ENCODE measurements at places on chromosomes 5 and 9.
A peak's percentile ranks its signal among the peaks of the same experiment; 100 is the strongest.

DNA sequence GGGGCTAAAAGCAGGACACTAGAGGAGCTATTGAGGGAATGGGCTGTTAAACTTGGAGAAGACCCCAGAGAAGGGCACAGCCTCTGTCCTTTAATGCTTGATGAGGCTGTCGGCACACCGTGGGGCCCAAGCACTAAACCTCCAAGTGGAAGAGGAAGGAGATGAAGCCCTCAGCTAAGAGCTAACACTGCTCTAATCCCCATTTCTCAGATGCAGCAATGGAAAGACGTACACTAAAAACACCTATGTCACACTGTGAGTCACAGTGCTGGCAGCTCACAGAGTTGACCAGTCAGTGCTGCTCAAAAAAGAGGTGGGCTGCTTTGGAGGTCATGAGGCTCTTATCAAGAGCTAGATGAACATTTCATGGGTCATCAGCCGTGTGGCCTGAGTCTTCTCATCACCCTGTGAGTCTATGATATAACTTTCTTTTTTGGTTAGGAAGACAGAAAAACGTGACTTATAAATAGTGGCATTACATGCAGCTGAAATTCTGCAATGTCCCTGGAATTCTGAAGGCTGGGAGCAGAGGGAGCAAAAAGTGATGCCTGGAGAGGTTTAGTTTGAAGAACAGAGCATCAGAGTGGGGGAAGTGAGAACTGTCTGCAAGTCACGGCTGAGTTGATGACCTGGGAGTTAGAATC lies 21.5 kb downstream of the TNFSF8 start:
- no peak for DNase-seq

- DNase-seq = no peak
Observed at GRCh38 chr9:127971357-127972235, 9.2 kb downstream of the EEIG1 start.

GRCh38 chr5:150544611-150545219 lies 36.8 kb downstream of the NDST1 start:
- peak; percentile 78 for DNase-seq

DNA sequence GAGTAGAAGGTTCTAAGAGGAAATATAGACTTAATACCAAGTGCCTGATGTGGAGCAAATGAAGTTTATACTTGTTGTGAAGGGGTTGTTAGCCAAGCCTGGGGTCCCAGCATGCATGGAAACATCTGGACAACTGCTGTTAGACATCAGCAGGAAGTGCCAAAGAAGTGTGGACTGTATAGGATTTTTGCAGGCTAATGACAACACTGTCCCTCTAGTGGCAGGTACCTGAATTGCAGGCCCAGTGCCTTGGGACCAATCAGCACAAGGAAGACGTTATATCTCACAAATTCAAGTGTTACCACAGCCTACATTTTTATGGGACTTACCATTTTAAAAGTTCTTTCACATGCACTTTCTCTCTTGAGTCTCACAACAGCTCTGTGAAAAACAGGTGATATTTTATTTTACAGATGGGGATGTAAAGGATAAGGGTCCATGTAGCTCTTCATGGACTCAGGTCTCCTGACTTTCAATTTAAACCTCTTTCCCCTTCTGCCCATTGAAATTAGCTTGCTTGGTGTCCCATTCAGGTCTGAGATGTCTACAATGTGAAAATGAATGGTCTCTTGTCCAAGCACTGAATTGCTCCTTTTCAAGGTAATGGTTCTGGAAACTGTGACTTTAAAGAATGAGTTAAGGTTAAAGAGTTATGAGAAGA lies 89.0 kb upstream of the MAP1B start:
- DNase-seq = peak; percentile 59

DNA sequence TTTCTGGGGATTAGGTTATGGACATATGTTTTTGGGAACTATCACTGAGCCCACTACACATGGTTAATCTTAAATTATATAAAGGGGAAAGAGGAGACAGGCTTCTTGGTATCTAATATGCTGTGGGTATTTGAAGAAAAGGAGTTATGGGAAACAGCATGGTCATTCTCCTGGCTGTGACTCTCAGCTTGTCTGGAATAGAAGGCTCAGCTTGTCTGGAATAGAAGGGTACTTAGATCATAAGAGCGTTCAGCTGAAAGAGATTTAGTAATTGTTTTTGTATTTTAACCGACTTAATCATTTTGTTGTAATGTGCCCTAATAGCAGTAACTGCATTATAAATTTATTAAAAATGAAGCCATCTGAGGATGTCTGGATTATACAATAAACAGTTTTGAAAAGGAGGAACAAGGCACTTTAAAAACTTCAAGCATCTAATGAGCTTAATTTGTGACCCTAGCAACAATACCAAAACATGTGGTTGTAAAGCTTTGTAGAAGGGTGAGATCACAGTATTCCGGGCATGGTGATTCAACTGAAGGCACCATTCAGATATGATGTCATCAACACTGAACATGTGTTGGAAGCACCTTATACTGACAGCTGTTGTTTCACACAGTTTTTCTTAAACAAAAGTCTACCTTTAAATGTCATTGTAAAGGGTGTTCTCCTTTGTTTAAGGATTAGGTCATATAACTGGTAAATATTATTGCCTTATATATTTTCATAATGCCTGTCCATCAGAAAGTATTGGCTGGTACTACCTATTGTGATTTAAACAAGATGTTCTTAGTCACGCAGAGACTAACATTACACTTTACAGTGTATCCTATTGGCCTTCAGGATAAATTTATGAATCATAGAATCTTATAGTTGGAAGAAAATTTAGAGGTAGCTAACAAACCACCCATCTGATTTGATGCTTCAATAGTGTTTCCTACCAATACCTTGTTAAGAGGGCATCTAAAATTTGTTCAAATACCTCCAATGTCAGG lies 2174.1 kb upstream of the WWC1 start:
- DNase-seq = no peak

DNA sequence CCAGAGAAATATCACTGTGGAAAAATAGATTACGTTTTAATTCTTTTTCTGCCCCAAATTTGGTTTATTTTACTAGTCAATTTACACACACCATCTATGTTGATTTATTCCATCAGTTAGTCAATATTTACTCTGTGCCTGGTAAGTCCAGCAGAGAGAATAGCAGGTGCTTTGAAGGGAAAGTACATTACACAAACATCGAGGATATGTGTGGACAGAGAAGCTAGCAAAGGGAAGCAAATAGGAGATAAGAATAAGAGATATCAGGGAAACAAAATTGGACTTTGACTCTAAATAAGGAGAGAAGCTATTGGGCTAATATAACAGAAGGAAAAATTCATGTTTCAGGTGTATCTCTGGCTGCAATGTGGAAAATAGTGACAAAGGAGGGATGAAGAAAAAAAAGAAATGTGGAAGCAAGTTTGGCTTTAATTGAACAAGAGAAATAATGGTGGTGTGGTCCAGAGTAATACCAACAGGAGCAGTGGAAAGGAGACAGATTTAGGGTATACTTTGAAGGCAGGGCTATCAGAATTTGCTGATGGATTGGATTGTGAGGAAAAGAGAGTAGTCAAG lies 587.7 kb upstream of the CDH6 start:
- DNase-seq = no peak

- DNase-seq = no peak
Observed at GRCh38 chr9:127979333-127980059, 1.3 kb downstream of the EEIG1 start.

GRCh38 chr5:7759257-7759871 lies 91.6 kb downstream of the CFAP90 start:
- DNase-seq = no peak

- no peak for DNase-seq
Observed at GRCh38 chr9:131851414-131851813, 111.5 kb upstream of the RAPGEF1 start.

DNA sequence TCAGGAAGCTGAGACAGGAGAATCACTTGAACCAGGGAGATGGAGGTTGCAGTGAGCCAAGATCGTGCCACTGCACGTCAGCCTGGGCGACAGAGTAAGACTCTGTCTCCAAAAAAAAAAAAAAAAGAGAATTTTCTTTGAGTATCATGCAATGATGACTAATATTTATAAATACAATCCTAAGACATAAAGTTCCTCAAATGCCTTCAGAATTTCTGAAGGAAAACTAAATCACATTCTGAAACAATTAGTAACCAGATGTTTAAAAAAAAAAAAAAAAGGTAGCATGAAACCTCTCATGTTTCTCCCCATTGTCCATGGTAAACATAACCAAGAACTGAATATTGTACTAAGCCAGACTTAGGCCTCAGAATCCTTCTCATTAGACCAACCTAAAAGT lies 23.1 kb downstream of the MLLT3 start:
- no peak for DNase-seq

DNA sequence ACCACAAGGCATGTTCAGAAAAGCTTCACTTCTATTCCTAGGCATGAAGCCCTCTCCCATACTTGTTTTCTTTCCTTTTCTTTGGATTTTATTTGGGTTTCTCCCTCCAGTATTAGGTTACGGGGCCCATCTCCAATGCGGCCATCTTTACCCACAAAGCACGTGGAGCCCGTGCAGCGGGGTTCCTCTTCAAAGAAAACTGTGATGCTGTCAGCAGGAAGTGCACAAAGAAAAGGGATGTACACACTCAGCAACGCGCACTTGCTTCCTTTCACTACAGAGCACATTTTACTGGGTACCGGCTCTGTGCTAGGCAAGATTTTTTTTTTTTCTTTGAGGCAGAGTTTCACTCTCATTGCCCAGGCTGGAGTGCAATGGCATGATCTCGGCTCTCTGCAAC lies 106.6 kb downstream of the COL23A1 start:
- DNase-seq = no peak

- DNase-seq = no peak
Observed at GRCh38 chr5:2756211-2757152, 5.0 kb upstream of the IRX2 start.

- no peak for DNase-seq
Observed at GRCh38 chr5:135141303-135142268, 107.6 kb upstream of the PITX1 start.

DNA sequence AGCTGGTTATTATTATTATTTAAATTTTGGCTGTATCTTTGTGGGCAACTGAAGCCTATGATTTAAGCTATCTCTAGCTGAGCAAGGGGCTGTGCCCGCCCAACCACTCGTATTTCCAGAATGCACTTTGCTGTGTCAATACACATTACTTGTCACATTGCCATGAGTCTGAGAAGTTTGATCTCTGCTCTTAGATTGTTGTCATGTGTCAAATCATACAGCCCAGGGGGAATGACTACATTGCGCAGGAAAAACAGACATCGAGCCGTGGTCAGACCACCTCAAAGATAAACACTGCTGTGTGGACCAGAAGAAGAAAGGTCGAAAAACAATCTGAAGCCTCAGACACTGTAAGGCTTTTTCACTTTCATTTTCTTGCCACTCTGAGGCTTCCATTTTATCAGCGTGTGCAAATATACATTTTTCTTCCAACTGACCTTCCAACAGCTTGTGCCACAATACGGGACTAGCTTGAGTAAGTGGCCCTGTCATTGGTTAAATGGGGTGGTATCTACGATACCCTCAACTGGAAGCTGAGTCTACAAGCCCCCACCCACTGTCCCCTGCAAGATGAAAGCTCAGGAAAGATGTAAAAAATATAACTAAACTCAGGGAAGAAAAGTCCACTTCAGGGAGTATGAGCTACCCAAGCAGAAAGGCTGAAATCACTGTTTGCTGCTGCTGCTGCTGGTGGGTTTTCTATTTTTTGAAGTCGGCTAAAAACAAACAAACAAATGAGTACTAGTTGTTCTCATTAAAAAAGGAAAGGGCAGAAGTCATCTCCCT lies 603.0 kb downstream of the BNC2 start:
- DNase-seq = no peak

DNA sequence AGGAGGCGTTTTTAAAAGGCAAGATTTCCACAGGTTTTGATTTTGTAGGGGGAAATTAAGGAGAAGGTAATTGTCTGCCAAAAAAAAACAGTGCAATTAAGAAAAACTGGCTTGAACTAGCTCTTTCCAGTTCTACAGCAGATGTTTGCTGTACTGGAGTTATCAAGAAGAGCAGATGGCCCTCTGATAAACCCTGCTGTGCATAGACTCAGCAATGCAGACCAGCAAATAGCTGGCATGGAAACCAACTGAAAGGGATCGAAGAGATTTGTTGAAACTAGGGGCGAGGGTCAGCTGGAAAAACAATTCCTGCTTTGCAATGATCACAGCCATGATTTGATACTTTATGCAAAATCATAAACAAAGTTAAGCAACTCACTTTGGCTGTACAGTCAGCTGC lies 17.8 kb upstream of the BHMT start:
- no peak for DNase-seq

DNA sequence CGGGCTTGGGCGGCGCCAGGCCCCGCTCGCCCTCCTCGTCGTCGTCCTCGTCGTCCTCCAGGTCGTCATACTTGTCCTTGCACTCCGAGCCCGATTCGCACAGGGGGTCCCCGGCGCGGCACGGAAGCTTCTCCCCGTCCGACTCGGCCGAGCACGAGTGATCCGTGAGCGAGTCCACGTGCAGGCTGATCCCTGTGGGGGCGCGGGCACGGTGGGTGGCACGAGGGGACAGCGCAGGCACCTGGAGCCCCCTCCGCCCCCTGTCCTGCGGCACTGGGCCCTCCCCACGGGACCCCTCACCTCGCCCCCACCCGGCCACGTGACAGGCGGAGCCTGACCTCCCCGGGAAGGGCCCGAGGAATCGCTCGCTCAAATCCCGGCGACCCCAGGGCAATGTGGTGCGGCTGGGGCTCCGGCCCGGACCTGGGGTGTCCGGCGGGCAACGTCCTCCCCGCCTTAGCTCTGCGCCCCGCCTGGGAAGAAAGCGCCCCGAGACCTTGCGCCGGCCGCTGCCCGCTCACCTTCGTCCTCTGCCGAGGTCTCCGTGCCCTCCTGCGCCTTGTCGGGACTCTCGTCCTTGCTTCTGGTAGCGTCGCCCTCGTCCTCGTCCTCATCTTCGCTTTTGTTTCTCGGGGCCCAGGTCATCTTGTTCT lies 2.5 kb downstream of the IRX2 start:
- no peak for DNase-seq

GRCh38 chr5:34715711-34716110 lies 59.6 kb downstream of the RAI14 start:
- no peak for DNase-seq

GRCh38 chr5:146130440-146131045 lies 25.2 kb upstream of the PLAC8L1 start:
- peak; percentile 7 for DNase-seq

- no peak for DNase-seq
Observed at GRCh38 chr5:98433022-98433421, 340.4 kb upstream of the RGMB start.

DNA sequence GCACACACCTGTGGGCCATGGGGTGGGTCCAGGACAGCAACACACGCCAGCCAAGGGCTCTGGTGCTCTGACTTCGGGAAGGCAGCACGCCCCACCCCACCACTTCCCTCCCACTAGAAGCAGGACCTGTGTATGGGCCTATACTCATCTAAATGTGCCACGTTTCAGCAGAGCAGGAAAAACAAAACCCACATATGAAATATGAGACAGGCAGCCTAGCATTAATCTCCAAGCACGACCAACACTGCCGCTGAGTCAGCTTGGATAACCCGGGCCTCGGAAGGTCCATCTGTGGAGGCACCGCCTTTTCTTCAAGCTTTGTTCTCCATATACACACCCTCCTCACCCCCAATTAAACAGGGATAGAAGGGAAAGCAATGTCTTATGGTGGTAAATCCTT lies 203.1 kb downstream of the ROR2 start:
- peak; percentile 28 for DNase-seq
